Fibroblast of lung (primary cell): ENCODE measurements at places on chromosomes 6 and 20. TPM values are rescaled to one million over a fixed set of nuclear protein-coding genes. Genes with fewer than 3 reads are reported as not detected.
A peak's percentile ranks its signal among the peaks of the same experiment; 100 is the strongest.

Gene KCNQ5
- 4.6 and 4.9 TPM in 2 replicates for total RNA-seq

Gene BANF2
- not detected in 2 replicates for total RNA-seq

Gene PTPRK
- 49.8 and 75.5 TPM in 2 replicates for total RNA-seq

Gene LPA
- not detected in 2 replicates for total RNA-seq

Gene BTN1A1
- not detected in 2 replicates for total RNA-seq

Gene GPR6
- not detected in 2 replicates for total RNA-seq

DNA sequence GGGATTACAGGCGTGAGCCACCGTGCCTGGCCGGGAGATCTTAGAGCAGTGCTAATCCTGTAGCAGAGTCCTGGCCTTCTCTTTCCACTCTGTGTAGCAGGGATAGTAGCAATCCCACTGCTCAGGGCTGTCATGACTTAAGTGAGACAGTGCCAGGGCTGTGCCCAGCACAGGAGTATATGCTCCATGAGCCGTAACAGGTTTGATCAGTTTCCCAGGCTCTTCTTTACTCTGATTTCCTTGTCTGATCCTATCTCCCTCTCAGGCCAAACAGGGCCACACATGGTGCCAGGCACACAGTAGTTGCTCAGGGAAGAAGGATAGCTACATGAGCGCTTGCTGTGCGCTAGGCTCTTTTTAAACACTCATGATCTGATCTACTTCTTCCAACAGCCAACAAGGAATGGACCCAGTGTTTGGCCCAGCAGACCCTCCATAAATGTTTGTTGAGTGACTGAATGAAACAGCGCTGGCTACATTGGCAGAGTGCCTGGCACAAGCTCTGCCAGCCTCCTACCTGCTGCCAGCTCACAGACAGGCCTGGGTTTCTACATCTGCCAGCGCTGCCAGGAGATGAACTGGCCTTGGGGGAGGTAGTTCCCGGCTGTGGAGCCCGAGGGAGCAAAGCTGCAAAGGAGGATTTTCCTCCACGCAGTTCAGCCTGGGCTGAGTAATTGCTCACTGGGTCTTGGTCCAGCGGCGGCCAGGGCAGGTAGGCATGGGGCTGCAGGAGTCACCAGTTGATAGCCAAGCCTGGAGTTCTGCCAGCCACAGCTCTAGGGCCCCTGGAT, 36.9 kb downstream of the SNAI1 start:
- H3K4me3 ChIP-seq: no peak overlapping the region
- no peaks in the 10 kb centered on the region for H3K36me3 ChIP-seq
- H3K27me3 ChIP-seq: no peaks in the 10 kb centered on the region
- DNase-seq: no peak
- H3K4me1 ChIP-seq: no peaks in the 10 kb centered on the region

GRCh38 chr20:49754596-49754995, 40.9 kb upstream of the B4GALT5 start:
- no peaks in the 10 kb centered on the region for H3K4me1 ChIP-seq
- DNase-seq: no peak
- no peak overlapping the region for H3K4me3 ChIP-seq
- H3K36me3 ChIP-seq: no peaks in the 10 kb centered on the region

DNA sequence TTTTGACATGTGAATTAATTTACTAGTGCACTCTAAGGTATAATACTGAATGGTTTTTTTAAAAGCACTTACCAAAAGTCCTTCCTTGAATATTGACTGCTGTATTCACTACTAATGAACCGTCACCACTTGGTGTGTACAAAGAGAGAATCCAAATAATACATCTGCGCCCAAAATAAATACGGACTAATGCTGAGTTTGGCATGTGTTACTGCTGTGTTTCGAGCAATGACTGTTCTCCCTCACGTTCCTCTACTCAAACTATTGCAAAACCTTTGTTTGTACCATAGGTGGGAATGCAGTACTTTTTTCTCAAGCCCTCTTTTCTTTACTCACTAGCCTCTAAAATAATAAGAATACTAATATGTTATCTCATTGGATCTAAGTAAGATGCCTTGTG, 305.5 kb downstream of the QKI start:
- H3K27me3 ChIP-seq: no peaks in the 10 kb centered on the region
- no peak for DNase-seq
- H3K36me3 ChIP-seq: no peaks in the 10 kb centered on the region
- H3K4me1 ChIP-seq: no peaks in the 10 kb centered on the region
- H3K27ac ChIP-seq: no peak overlapping the region

DNA sequence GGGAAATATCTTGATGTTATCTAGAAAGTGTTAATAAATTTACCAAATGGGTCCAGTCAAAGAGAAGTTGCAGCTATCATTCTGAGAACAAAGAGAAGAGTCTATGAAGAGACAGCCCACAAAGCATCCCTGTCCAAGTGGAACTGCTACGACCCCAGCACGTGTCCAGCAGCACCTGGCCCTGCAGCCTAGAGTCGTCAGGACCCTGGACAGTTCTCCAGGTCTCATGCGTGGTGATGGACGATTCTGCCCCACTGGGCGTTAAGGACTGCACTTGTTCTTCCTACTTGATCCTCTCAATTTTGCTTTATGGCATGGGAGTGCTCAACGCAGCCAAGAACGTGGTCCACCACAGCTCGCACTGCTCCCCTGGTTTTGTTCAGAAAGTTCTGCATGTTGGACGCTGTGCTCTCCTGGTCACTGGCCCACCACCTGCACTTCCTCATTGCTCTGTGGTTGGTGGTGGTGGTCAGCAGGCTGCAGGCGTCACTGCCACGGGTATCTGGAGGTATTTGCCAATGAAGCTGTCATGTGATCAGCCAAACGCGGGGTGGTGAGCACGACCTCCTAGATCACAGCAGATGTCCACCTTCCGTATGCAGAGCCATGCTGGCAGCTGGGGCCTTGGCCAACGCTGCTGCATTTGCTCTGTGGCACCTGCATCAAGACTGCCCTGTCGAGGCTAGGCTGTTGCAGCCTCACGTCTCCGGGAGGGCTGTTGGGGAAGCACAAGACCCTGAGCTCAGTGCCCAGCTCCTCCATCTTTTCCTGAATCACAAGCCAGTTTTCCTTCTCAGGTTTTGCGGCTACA, 356.4 kb downstream of the CDH4 start:
- H3K4me1 ChIP-seq: no peaks in the 10 kb centered on the region
- DNase-seq: peak; percentile 25
- H3K27me3 ChIP-seq: no peaks in the 10 kb centered on the region
- no peak overlapping the region for H3K27ac ChIP-seq
- no peak overlapping the region for H3K4me3 ChIP-seq

DNA sequence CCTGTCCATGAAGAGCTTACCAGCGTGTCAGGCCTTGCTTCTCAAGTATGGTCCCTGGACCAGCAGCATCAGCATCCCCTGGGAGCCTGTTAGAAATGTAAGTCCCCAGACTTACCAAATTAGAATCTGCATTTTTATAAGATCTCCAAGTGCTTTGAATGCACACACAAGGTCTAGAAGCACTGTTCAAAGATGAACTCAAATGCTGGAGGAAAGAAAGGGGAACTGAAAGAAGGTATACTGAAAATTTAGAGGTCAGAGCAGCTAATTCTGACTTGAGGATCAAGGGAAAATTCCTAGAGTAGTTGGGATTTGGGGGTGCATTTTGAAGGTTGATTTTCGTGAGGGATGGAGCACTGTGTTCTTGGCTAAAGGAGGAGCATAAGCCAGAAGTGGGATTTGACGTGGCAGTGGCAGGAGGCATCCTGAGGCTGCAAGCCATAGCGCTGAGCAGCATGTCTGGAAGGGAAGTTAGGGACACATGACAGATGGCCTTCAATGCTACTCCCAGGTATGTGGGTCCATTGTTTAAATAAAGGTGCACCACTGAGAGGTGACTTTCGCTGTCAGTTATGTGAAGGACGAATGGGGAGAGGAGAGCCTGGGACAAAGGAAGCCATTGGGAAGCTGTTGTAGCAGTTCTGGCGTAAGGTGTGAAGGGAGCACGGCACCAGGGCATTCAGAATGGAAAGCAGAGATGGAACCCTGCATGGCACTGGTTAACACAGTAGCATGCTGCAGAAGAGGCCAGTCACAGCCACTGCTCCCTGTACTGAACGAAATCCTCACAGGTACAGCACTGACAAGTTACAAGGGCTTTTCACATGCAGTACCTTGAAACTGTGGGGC, 36.2 kb downstream of the ARMC2 start:
- H3K36me3 ChIP-seq: no peaks in the 10 kb centered on the region
- no peaks in the 10 kb centered on the region for H3K4me1 ChIP-seq
- H3K27ac ChIP-seq: no peak overlapping the region
- no peak overlapping the region for H3K4me3 ChIP-seq
- no peaks in the 10 kb centered on the region for H3K27me3 ChIP-seq

GRCh38 chr20:44115181-44115580, 71.8 kb downstream of the JPH2 start:
- no peak for DNase-seq
- no peaks in the 10 kb centered on the region for H3K36me3 ChIP-seq
- H3K4me1 ChIP-seq: no peaks in the 10 kb centered on the region
- no peak overlapping the region for H3K4me3 ChIP-seq
- no peak overlapping the region for H3K27ac ChIP-seq

DNA sequence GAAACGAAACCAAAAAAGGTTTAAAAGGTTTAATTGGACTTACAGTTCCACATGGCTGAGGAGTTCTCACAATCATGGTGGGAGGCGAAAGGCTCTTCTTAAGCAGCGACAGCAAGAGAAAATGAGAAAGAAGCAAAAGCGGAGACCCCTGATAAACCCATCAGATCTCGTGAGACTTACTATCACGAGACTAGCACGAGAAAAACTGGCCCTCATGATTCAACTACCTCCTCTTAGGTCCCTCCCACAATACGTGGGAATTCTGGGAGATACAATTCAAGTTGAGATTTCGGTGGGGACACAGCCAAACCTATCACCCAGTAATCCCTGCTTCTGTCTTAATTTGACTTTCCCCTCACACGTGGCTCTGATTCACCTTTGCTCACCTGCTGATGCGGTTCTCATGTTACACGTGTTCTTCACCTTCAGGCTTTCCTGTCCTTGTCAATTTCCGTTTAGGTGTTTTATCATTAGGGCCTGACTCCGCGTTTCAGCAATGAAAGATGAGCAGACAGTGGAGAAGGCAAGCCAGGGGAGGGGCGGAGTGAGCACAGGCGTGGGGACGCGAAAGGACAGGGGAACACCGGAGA, 57.1 kb downstream of the AGPAT4 start:
- no peaks in the 10 kb centered on the region for H3K36me3 ChIP-seq
- no peak overlapping the region for H3K4me3 ChIP-seq
- H3K4me1 ChIP-seq: no peaks in the 10 kb centered on the region
- no peak overlapping the region for H3K27ac ChIP-seq
